NT2/D1 (cell line): ENCODE measurements at places on chromosomes 5 and 9.

DNA sequence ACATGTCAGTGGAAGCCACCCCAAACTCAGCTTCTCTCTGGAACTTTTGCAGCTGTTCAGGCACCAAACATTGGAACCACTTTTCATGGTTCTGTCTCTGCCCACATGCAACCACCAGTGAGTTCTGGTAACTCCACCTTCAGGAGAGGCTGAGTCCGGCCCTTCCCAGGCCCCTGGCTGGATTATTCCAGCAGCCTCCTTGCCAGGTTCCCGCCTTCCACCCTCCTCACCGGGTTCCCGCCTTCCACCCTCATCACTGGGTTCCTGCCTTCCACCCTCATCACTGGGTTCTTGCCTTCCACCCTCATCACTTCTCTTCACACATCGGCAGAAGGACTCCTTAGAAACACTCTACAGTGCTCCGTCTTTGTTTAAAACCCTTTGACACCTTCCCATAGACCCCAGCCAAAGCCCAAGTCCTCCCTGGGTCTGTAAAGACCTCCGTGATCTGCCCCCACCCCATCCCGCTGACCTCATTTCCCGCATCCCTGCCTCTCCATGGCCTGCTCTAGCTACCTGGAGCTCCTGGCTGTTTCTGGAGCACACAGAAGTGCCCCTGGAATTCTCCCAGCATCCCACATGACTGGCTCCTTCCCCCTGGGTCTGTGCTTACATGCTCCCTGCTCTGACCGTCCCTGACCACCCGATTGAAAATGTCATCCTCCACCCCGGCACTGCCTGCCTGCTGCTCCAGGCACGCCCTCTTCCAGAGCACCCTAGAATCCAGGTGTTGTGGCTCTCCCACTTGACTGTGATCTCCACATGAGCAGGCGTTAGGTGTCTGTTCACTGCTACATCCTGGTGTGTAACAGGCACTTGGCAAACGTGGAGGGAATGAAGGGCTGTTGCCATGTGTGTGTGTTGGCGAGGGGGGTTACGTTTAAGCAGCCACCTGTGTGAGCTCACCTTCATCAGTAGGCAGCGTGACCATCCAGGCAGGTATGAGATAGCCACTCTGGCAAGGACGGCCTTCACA is 17.7 kb downstream of the ROPN1L start:
- DNase-seq: no peak

DNA sequence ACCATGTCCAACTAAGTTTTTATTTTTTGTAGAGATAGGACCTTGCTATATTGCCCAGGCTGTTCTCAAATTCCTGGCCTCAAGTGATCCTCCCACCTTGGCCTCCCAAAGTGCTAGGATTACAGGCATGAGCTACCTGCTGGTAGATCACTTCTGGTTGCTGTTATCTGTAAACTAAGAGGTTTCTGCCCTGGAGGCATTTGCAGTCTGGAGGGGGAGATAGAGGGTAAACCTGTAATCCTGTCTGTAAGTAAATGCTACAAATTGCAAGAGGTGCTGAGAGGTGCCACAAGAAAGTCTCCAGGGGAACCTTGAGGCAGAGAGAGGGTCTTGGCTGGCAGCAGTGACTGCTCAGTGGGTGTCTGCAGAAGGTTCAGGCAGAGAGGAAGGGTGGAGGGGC is 29.0 kb upstream of the GGTA1 start:
- no peak for DNase-seq

- no peak for DNase-seq
Observed at GRCh38 chr9:128632066-128632465, 24.6 kb downstream of the DYNC2I2 start.

DNA sequence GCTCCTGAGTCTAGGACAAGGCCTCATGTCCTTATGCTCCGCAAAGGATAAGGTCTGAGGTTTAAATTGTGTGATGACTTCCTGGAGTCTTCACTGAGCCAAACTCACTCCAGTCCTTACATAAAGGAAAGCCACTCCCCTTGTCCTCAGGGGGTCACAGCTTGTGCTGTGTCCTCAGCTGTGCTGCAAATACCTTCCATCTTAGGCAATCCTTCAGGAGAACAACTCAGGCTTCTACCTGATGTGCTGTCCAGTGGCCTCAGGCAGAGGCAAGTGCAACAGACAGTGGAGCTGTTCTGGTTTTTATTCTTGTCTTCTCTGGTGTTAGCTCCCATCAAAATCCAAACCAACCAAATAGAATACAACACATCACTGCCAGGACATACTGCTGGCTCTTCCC is 151.5 kb downstream of the TAF11L14 start:
- DNase-seq: peak; percentile 13

DNA sequence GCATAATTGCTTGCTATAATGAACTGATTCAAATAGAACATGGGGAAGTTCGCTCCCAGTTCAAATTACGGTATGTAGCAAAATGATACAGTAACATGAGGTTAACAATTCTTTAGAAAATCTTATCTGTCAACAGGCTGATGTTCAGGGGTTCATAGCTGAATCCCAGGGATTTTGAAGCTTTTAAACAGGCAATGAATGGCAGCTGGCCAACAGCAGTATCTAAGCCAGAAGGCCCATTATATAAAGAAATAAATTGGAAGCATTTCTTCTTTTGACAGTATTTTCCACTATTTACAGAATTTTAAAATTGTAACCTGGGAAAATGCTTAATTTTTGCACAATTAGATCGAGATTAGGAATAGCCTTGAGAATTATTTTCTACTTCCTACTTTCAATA is 126.8 kb downstream of the PDE8B start:
- DNase-seq: no peak

DNA sequence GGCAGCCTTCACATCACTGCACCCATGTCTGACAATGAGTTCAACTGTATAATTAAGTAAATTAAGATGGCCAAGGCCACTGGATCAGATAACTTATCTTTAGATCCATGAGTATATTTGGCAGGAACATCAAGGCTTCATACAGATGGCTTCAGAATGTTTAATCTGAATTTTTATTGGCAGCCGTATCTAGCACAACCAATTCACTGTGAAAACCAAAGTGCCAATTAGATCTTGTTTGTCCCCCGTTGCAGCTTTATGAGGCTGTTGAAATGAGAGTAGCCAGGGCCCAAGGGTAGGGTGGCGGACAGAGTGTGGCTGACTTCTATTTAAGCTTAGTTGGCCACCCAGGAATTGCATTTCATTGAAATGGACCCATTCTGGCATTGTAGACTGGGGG is 137.7 kb downstream of the SYK start:
- DNase-seq: no peak

GRCh38 chr9:8571643-8572042 is 772.1 kb upstream of the DMAC1 start:
- DNase-seq: no peak

DNA sequence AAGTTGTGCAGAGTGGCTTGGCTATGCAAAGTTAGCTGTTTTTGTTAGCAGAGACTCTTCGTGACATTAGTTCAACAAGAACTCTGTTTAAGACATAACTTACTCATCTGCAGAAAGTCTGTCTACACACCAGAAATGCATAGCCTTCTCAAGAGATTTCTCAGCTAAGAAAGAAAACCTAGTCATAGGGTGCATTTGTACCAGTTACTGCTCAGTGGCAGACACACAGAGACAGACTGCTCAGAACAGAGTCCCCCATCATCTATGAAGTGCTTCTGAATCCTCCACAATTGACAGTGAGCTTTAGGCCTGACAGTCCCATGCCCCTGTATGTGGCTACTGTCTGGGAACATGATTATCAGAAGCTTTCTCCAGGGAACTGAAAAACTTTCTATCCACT is 56.1 kb upstream of the IFNK start:
- DNase-seq: no peak

DNA sequence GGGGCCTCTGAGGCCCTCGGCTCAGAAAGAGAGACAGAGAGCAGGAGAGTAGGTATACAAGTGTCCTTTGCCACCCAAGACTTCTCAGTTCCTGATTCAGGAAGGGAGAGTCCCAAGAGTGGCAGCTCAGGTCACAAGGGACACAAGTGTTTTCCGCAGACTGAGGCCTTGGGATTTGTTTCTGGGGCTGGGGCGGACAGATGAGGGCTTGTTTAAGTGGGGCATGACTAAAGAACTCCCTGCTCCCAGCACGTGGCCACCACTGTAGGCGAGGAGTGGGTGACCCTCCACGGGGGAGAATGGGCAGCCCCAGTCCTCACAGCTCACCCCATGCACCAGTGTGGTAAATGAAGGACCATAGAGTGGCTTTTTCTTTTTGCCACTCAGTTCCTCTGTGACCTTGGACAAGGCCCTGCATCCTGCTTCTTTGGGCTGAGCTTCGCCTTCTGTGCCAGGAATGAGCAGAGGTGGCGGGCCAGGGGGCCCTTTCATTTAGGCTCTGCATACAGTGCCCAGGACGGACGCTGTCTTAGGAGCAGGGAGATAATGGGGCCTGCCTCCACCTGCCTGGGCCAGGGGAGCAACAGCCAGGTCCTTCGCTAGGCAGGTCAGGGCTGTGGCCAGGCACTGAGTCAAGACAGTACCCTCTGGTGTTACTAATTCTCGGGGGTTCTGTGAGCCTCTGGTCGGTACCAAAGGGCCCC is 50.8 kb downstream of the AMBP start:
- no peak for DNase-seq

- no peak for DNase-seq
Observed at GRCh38 chr5:33337637-33337992, 103.2 kb upstream of the TARS1 start.

- DNase-seq: no peak
Observed at GRCh38 chr9:136403915-136404800, 4.2 kb upstream of the SNAPC4 start.

DNA sequence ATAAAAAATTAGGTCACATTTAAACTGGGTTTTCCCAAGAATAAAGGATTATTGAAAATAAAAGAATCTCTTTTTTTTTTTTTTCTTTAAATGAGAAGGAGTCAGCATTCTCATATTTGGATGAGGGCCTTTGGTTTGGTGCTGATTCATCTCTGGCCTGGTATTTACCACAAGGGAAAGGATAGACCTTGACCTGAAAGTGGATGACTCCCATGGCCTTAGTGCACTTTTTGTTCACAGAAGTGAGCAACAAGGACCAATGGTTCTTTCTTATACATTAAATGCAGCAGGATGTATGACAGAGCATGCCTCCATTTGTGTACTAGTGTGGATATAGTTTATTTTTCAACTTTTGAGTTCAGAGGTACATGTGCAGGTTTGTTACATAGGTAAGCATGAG is 6.9 kb downstream of the YTHDC2 start:
- no peak for DNase-seq

DNA sequence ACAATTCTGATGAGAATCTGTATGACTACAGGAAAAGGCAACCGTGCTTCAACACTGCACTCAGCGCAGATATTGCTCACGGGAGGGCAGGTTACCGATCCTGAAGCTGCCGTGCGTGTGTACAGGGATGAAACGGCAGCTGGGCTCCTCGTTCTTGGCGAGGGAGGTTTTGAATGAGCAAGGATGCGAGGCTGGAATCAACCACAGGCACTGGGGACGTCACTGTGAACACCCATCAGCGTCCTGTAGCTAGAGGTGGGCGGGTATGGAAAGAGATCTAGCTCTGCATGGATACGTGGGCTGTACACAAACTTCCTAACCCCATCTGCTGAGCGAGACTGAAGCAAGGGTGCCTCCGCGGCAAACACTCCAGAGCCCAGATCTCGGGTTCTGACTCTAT is 84.3 kb upstream of the COL5A1 start:
- no peak for DNase-seq

DNA sequence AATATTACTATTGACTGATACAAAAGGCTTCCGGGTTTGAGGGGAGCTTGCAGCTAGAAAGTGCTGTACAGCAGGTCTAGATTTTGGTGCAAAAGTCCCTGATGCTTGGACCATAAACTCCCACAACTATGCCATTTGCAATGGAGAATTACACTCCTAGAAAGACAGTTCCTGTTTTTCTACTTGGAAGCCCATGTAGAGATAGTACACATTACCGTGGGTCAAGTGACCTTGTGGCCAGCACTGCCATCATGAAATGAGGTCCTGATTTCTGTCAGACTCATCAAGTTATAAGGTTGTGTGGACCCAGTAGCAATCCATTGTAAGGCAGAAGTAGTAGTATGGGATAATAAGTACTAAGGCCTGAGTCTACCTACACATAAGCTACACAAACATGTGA is 42.8 kb upstream of the TNFSF8 start:
- DNase-seq: no peak

DNA sequence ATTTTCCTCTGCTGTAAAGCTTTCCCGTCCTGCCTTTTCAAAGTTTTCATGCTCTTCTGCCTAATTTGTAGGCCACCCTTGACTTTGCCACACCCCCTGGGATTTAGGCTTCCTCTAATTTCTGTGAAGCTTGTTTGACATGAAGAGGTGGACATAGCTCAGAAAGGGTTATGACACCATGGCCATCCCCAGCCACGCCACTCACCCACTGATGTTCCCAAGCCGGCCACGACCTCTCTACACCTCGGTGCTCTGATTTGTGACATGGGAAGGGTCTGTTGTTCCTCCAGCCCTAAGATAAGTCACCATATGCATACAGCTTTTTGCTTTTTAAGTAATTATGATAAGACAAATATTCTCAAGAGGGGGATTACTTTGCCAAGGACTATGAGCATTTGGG is 139.5 kb downstream of the BARX1 start:
- no peak for DNase-seq

DNA sequence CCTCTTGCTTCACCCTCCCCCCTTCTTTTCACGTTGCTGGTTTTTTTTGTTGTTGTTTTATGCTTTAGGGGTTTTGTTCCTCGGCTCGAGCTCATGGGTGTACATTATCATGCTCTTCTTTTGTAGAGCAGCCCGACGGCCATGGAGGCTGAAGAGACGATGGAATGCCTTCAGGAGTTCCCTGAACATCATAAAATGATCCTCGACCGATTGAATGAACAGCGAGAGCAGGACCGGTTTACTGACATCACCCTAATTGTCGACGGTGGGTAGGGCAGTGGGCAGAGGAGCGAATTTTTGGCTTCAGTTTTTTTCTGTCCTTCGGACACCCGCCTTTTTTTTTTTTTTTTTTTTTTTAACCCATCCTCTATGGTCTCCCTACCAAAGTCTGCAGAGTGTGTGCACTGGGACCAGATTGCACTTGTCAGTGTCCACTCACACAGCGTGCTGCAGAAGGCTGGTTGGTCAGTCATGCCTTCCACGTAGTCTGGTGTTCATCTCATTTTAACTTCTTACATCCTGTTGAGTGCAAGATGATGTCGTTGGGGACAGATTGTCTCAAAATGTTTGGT is 1.3 kb downstream of the ZNF131 start:
- DNase-seq: no peak

- peak; percentile 39 for DNase-seq
Observed at GRCh38 chr9:71909887-71910649, 925 bp downstream of the ABHD17B start.
